RKO (cell line): ENCODE measurements at places on chromosomes 2 and 18.

- DNase-seq: no peak
Observed at GRCh38 chr2:68465081-68465916, 1.8 kb downstream of the FBXO48 start.

- no peak for DNase-seq
Observed at GRCh38 chr2:205954707-205955106, 131.3 kb downstream of the INO80D start.

DNA sequence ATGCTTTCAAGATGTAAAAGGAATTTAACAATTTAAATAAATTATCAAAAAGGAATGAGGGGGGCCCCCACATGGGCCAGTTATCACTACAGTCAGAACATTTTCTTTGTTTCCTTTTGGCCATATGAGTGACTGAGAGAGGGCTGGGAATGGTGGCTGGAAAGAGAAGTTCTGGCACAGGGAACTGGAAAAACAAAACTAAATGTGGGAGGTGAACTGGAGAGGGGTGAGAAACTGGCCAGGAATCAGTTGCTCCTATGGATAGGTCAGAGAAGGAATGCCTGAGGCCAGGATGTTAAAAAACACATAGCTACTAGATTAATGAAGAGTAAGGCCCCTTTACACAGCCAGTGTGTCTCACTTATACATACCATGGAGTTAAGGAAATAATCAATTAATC is 121.0 kb downstream of the RBMS1 start:
- DNase-seq: no peak

DNA sequence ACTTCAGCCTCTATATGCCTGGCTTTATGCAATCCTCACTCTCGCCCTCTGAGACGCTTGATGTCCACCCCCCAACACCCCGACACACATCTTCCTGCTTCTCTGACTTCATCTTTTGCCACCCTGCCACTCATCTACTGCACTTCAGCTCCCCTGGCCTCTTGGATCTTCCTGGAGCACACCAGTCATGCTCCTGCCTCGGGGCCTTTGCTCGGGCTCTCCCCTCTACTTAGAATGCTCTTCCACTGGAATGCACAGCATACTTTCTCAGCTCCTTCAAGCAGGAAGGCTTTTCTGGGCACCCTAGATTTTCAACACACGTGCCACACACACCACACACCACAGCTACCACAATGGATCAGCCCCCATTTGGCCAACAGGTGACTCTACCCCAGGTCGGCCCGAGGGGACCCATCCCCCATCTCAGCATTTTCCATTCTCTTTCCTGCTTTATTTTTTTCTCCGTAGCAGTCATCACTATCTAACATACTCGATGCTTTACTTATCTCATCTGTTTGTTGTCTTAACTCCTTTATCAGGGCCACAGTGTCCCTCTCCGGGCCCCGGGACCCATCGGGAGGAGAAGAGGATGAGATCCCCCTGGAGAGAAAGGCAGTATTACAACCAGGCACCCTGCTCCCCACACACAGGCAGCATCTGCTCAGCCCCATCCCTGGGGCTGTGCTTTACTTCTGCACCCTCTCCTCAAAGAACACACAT is 2.3 kb downstream of the RUFY4 start:
- no peak for DNase-seq

DNA sequence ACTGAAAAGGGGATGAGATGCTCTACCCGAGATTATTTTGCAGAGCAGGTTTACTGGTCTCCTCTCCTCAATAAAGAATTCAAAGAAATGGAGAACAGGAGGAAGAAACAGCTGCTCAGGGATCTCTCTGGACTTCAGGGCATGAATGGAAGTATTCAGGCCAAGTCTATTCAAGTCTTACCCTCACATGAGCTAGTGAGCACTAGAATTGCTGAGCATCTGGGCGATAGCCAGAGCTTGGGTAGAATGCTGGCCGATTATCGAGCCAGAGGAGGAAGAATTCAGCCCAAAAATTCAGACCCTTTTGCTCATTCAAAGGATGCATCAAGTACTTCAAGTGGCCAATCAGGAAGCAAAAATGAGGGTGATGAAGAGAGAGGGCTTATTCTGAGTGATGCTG is 60.0 kb downstream of the PIKFYVE start:
- no peak for DNase-seq

- no peak for DNase-seq
Observed at GRCh38 chr18:67132919-67133318, 383.6 kb downstream of the DSEL start.

GRCh38 chr2:239312081-239312511 is 88.7 kb downstream of the HDAC4 start:
- DNase-seq: no peak

DNA sequence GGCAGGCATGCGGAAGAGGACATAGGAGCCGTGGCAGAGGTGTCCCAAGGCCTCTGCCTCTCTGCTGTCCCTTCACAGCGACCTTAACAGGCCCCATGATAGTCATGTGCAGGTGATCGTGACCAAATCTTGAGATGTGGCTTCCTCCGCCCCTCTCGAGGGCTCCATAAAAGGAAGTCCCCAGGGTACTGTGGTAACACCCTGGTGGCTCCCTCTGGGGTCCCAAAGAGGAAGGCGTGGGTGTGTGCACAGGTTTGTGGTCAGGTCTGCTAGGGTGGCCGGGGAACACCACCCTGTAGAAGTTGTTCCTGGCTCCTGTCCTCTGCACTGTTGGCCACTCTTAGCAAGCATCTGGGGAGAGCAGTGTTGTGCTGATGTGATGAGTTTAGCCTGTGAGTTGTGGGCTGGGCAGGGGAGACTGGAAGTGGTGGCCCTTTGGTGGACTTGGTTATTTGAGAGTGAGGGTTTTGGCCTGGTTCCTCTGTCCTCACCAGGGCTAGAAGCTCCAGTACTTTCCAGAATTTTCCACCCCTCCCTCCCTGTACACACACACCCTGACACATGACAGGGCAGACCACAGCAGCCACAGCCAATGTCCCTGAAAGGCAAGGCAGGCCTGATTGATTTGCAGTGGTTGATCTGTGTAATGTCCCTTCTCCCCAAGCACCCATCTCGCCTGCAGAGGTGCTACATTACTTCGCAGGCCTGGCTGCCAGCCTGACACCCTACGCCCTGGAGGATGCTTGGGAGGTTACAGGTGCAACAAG is 68.9 kb upstream of the BOD1L2 start:
- no peak for DNase-seq

DNA sequence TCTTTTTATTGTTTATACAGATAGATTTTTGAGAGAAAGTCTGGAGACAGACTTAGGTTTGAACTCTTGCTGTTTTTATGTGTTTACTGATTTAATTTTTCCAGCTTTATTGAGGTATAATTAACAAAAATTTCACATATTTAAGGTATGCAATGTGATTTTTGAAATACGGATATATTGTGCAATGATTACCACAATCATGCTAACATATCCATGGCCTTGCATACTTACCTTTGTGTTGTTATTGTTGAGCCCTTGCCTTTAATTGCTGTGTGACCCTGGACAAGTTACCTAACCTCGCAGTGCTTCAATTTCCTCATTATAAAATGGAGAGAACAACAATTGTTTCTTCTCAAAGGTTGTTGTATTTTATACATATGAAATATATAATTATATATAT is 13.9 kb upstream of the RBMS1 start:
- no peak for DNase-seq

GRCh38 chr2:218995972-218996711 is 2.9 kb upstream of the CRYBA2 start:
- peak; percentile 92 for DNase-seq

- peak; percentile 7 for DNase-seq
Observed at GRCh38 chr18:22283397-22283796, 114.0 kb downstream of the GATA6 start.

DNA sequence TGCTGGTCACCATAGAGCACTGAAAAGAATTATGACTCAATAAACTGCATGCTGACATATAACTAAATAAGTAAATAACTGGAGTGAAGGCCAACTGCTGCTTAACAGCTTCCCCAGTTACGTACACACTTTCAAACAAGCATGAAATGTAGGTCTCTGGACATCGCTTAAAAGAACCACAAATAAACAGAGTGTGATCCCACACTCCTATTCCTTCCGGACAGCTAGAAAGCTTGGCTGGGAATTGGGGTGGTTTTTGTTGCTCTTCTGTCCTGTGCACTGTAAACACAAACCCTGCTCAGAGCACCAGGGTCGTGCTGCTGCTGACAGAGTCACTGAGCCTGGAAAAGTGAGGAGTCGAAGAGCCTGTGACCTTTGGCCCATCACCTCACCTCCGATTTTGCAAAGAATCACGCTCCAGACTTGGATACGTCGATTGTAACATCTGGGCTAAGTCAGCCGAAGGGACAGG is 162.7 kb upstream of the NT5C1B start:
- DNase-seq: no peak

GRCh38 chr18:59769129-59769865 is 72.1 kb upstream of the CCBE1 start:
- DNase-seq: no peak

DNA sequence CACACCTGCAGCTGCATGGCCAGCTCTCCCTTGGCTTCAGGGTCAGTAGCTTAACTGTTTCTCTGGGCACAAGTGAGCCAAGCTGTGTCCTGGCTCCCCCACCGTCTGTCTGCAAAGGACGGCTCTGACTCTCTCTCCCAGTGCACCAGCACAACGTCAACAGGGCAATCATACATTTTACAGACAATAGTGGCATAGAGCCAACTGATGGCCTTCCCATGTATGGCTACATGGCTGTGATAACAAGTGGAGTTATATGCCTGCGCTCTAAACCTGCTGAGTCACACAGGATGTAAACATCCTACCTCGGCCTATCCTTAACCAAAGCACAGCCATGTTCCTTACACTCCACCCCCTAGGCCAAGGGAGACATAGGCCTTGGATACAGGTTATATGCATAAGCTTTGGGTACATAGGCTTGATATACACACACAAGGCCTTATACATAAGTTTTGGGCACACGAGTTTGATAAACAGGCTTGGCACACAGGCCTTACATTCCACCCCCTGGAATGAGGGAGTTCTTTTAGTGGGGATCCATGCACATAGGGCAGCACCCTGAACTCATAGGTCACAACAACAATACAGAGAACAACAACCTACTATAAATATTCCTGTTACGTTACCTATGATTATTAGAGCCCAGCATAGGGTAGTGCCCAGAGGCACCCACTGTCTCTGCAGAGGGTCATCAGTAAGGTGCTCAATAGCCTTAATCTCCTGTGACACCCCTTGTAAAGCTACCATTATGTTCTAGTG is 17.7 kb downstream of the PHOSPHO2 start:
- no peak for DNase-seq

DNA sequence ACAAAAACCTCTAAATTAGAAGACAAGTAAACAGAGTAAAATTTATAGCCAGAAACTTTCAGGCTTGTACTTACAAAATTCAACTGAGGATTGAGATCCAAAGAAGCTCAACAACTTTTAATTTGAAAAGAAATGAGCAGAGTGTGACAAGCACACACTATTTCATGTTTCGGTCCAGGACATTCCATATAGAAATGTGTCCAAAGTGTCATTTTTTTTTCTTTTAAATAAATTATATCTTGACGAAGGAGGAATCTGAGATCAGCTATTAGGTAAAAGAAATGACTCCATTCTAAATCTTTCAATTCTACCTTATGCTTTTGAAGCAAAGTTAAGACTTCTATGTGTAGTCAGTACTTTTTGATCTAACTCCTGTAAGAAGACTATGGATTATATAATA is 4.6 kb downstream of the FN1 start:
- DNase-seq: no peak

DNA sequence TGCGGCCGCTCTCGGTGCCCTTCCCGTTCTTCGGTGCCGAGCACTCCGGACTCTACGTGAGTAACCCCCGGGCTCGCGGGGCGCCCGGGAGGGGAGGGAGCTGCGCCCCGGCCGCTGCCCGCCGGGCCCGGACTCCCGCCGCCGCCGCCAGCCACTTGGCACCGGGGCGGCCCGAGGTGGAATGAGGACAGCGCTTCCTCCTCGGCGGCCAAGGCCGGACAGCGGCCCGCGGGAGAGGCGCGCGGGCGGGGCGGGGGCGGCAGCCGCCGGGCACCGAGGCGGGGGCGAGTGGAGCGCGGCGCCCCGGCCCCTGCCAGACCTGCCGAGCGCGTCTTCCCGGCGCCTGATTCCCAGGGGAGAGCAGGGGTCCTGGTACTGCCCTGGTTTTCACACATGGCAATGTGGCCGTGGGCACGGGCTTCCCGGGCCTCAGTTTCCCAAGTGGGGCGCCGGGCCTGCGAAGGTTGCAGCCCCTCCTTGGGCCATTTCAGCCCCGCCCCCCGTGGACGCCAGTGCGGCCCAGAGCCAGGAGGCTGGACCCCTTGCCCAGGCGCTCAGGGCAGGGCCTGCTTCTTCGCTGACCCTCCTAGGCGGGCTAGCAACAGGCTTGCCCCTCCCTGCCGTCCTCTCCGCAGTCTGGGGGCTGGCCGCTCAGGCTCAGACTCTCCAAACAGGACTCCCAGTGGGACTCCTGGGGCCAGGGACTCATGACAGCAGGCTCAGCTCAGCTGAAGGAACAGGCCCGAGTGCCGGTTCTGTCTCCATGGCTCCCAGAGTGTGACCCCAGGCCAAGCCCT is 775 bp downstream of the SNED1 start:
- DNase-seq: peak; percentile 11

DNA sequence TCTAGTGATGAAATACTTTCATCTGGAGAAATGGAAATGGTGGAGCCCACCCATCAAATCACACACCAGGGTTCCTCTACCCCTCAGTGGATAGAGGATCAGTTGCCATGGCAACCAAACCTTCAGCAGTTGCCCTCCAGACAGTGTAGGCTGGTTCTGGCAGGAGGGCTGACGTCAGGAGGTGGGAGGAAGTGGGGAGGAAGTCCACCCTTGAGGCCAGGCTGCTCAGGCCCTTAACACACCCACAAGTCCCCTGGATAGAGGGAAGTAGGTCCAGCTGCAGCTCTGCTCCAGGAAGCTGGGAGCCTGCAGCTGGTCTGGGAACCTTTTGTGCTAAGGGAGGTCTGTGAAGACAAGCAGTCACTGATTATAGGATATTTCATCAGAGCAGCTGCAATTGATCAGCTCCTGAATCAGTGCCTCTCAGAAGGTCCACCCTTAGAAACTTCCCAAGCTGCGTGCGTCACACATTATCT is 186.6 kb downstream of the MTX2 start:
- no peak for DNase-seq

GRCh38 chr2:211351987-211352386 is 795.6 kb downstream of the CPS1 start:
- no peak for DNase-seq

- DNase-seq: no peak
Observed at GRCh38 chr2:71783215-71783614, 329.9 kb downstream of the DYSF start.

GRCh38 chr2:101012054-101012705 is 10.1 kb downstream of the RPL31 start:
- DNase-seq: no peak

DNA sequence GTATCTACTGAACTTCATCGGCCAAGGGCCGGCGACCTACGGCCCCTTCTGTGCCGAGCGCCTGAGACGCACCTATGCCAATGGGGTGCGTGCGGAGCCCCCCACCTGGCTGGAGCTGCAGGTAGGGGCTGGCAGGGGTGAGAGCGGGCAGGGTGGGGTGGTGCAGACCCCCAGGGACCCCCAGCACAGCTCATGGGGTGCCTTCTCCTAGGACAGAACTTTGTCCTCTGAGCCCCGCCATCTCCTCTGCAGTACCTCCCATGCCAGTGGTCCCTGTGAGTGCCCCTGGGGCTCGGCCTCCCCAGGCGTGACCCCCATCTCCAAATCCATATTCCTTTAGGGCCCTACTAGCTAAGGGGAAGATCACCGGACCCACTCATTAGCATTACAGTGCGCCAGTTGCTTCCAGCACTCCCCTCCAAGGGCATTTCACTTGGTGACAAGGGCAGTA is 23.9 kb upstream of the GPR17 start:
- no peak for DNase-seq
